ENCODE measurements at places on chromosomes 7 and 10.

- DNase-seq: no peak
Measured at GRCh38 chr7:131653418-131654248, 97.2 kb upstream of the PODXL start.

GRCh38 chr10:97597778-97598177, 8.3 kb downstream of the C10orf62 start:
- no peak for DNase-seq

DNA sequence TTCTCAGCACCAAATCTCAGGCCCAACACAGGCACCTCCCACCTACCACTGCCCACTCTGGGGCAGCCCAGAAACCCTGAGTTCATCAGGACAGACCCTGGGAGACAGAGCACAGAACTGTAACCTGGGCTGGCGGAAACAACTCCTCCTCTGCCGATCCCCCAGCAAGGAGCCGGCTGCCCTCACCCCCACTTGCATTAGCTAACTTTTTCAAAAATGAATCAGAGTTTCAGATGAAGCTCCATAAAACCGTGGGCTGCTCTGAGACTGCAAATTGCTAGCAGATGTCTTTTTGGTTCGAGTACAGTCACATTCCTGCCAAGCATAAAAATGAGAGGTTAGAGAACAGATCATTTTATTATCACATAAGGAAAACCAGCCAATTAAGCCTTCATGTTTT, 93.4 kb upstream of the PARD3 start:
- peak; percentile 39 for DNase-seq

DNA sequence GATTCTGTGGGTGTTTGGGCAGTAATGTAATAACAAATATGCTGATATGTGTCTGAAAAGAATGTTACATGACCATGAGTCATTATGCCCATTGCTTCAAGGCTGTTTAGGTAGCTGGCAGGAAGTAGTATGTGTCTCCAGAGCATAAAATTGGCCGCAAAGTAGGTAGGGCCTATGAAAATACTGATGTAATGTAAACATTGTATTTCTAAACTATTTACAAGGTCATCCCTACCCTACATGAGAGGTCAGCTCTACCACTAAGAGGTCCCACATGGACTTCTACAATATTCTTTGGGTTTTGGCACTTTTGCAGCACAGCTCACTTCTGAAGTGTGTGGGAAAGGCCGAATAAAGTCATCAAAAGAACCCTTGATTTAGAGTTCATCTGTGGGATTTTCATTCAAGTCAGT, 301.9 kb downstream of the AHR start:
- peak; percentile 77 for DNase-seq

DNA sequence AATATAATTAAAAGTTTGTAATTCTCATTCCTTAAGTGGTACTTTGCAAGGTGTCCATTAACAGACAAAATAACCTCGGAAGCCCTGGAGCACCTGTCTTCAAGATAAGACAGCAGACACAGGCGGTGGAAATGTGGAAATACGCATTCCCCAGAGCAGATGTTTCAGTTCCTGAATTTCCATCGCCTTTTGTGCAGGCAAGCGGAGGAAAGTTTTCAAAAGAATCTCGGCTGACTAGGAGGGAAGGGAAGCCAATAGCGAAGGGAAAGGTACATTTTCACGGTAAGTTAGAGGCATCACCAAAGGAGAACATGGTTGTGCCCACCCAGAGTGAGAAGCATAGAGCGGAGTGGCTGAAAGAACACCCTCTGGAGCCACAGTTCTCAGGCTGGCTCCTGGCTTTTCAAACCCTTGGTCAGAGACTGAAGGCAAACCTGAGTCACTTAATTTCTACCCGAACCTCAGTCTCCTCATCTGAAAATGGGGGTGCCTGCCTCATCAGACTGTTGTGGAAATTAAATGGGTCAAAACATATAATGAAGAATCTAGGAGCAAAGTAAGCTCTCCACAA, 13.6 kb downstream of the CPA1 start:
- DNase-seq: no peak

DNA sequence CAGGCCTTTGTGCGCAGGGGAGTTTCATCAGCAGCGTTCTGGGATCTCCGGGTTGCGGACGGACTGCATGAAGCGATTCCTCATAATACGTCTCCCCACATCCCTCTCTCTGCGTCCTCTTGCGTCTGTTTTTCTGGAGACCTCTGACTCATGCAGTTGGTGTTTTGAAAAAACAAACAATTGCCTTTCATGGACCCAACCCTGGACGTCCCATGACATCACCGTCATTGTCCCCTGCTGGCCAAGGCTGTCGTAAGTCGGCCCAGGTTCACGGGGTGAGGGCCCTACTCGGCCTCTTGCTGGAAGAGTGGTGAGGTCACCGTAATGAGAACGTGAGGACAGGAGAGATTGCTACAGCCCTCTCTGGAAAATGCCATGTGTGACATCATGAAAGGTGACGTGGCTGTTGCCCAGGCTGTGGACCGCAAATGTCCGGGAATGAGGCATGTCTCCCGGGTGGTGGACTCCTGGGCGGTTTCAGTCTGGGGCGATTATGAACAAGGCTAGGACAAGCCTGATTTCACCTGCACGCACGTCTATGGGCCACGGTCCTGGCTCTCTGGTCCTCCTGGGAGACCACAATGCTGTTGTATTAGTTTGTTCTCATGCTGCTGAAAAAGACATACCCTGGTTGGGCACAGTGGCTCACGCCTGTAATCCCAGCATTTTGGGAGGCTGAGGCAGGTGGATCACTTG, 9.8 kb upstream of the MAFK start:
- DNase-seq: no peak

GRCh38 chr10:99908512-99908911, 101.2 kb downstream of the DNMBP start:
- no peak for DNase-seq

GRCh38 chr7:107972075-107972482, 30.9 kb downstream of the LAMB1 start:
- DNase-seq: peak; percentile 88

- no peak for DNase-seq
Measured at GRCh38 chr10:114397651-114398145, 6.6 kb downstream of the AFAP1L2 start.

GRCh38 chr7:24864214-24864817, 107.1 kb upstream of the GSDME start:
- DNase-seq: no peak

DNA sequence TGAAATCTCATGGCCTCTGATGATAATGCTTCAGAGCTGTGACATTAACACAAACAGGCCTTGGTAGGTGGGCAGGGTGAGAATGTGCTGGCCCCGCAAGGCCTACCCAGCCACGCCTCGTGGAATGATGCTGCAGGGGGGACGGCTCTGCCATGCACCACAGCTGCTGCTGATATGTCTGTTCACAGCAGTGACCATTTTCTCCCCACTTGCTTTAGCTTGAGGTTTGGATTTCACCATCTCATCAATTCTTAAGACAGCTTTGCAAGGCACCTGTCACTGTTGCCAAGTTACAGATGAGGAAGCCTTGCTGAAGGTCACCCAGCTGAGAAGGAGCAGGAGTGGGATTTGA, 128.3 kb downstream of the PTPN20 start:
- no peak for DNase-seq

- DNase-seq: no peak
Measured at GRCh38 chr7:113374955-113375354, 256.6 kb upstream of the SMIM30 start.

DNA sequence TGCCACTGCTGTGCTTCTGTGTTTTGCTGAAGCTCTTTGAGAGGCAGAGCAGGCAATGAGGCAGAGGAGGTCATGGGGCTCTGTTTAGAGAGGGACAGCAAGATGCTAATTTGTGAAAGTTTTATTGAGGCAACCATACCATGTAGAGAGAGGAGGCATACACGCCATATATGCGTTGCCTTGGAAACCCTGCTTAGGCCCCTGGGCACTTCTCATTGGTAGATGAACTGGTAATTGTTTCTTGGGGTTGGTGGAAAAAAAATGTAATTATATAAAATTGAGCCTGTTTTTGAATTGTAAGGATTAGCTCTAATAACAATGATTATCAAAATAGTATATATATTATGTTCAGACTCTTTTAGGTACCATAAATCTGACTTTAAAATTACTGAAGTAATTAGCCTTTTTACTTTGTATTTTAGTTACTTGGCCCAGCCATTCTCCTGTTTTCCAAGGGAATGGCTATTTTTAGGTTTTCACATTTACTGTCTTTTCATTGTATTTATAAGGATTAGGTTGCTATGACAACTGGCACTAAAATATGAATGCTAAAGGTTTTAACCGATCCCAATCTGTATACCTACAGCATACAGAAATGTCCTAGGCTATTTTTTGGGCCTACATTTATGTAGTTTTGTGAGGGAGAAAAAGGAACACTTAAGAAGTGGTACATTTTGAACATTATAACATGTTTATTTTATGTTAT, 52.4 kb downstream of the BZW2 start:
- DNase-seq: no peak

DNA sequence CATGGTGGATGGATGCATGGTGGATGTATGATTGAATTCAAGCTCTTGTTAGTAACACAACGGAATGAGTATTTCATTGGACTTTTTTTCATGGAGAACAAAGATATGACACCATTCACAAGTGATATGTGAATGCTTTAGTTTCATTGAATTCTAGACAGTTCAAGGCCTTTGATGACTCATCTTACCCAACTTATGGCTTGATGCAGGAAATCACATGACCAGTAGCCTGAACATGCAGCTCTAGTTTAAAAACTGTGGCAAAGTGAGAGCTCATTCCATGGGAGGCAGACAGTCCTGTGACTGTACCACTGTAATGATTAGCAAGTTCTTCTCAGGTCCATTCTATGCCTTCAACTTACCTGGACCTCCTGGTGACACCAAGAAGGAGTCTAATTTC, 1239.3 kb downstream of the TYW1 start:
- no peak for DNase-seq

DNA sequence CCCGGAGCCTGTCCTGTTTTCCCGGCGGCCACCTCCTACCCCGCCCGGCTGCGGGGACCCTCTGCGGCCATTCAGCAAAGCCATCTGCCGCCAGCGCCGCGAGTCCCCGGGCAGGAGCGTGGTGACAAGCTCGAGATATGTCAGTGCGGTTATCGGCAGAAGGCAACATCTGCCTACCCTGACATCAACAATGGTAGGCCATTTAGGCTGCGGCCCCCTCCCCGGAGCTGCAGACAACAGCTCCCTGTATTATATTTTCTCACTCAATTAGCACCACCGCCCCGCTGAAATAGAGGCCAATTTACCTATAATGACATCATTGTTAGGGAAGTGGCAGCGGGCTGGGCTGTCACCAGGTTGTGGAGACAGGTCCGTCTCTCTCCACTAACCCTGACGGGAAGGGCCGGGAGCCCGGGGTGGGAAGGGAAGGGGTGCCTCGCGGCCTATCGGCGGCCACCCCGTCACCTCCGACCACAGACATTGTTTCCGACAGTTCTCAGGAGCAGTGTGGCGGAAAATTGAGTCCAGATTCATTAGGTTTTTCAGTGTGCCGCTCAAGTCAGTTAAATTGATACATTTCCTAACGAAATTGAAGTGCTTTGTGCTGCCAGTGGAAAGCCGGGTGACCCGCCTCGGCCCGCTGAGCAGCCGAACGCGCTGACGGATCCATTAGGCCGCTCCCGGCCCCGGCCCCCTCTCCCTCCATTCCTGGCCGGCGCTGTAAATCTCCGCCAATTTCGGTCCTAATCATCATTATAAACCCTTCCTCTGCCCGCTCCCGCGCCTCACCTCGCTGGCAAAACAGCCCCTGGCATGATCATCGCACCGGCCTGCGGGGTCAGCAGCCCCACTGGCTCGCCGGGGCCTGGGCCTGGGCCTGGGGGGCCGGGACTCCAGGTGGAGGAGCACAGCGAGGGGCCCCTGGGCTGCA, 43.0 kb downstream of the UNCX start:
- no peak for DNase-seq

GRCh38 chr7:99165816-99166215, 21.9 kb upstream of the SMURF1 start:
- DNase-seq: no peak

DNA sequence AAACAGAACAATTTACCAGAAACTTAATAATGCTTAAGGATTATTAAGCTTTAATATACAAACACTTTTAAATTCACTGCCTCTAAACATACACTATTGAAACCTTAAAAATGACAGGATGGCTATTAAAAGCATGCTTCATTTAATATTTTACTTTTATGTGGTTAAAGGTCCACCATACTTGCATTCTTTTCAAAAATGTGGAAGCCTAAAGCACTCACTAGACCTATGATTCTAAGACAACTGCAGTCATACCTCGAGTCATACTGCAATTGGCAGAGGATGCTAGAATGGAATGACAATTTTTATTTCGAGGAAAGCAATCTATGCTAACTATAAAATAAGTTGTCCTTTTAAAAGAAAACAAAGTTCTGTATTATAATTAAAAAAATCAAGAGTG, 85.3 kb downstream of the PIP4K2A start:
- no peak for DNase-seq

DNA sequence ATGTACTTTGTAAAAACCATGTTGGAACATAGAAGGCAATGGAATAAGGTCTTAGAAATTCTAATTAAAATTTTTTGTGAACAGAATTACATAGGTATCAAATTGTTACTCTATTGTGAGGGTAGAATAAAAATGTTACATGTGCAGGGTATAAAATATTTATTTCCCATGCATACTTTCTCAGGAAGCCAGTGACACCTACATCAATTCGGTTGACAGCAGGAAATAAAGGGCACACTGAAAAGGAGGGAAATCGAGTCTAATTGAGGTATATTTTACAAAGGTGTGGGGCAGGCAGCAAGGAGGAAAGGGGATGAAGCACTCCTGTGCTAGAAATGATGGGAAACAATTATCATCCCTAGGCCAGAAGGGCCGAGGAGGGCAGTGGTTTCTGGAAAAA, 244.9 kb downstream of the C7orf25 start:
- no peak for DNase-seq

GRCh38 chr7:36758879-36759278, 34.6 kb upstream of the AOAH start:
- DNase-seq: no peak

GRCh38 chr7:51446356-51446755, 129.7 kb upstream of the COBL start:
- no peak for DNase-seq

- no peak for DNase-seq
Measured at GRCh38 chr7:137996871-137997270, 5.0 kb downstream of the CREB3L2 start.

- DNase-seq: no peak
Measured at GRCh38 chr7:141421306-141421705, 129.9 kb upstream of the AGK start.

DNA sequence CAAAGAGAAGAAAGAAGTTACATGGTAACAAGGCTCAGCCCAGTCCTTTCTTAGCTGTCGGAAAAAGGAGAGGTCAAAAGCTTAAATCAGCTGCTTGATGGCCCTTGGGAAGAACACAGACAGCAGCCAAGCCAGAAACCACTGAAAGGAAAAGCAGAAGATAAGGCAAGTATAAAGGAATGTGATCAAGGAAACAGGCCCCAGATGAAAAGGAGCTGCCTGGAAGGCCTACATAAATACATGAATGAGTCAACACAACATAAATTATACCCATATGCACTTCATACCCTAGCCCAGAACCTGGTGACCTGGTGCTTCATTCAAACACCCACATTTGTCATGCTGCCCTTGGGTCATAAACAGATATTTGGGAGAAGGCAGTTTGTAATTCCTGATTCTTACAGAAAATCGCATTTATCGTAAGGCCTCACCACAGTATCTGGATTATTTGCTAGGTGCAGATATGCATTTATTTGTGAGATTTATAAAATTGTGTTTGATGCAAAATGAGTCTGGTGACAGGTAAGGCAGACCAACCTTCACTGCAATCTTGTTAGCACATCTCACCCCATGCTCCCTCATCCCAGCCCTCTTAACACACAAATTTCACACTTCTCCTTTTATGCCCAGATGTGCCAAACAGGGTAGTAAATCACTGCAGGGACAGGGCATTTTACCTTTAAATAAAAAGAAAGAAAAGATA, 94.9 kb upstream of the KCNIP2 start:
- peak; percentile 84 for DNase-seq

All from AG09319 (cell line).